GM13976 (cell line): ENCODE measurements at places on chromosomes 3 and 15.

DNA sequence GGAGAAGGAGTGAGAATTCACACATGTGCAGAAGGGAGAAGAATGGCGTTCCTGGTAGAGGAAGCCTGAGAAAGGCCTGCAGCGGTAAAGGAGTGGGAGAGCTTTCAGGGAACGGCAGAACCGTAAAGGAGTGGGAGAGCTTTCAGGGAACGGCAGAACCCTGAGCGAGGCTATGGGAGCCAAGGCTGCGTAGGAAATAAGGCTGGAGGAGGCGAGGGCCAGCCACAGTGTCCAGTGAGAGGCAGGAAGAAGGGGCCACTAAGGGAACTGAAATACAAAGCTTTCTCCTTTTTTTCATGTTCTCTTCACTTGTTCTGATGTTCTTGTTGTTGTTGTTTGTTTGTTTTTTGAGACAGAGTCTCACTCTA, 41.6 kb downstream of the GOLGA6L10 start:
- no peak for DNase-seq

DNA sequence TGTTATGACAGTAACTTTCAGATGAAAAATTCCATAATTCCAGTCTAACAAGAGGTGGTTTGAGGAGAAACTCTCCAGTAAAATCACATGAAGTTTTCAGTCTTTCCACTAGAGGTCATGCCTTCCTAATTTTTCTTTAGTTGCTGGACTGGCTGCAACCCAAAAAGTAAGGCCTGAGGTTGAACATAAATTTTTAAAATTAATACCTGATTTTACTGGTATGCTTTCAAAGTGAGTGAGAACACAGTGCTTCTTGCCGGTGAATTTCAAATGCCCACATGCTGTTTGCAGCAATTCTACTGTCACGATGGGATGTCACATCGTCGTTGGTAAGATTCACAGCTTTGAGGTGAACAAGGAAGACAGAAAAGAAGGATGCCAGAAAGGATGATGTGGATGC, 89.0 kb upstream of the FGF12 start:
- no peak for DNase-seq

DNA sequence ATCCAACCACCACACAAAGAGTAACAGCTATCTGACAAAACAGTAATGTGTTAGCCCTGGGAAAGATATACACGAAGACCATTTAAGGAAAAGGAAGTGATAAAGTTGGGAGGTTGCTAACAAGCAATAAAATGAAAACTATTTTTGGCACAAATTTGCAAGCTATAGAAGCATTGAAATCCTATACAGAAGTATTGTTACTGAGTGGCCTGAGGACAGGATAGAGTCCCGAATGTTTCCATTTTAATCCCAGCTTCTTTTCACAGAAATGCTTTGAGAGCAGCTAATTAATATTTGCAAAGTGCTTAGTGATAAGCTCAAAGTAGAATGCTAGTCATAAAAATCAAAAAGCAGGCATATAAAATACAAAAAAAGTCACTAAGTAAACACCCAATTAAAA, 51.5 kb downstream of the RAD18 start:
- DNase-seq: no peak

DNA sequence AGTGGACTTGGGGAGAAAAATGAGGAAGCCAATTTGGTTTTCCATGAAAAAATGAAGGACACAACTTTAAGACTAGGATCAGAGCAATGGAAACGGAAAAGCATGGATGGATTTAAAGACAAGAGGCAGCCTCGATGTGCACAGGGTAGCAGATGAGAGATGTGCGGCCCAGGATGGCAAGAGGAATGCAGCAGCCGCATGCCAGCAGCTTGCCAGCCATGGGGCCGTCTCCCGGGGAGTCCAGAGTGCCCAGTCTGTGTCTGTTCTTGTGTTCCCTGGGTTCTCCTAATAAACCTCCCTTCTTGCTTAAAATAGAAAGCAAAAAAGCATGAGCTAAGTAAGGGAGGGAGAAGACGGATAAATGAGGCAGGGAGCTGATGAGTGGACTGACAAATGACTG, 68.0 kb upstream of the IQSEC1 start:
- no peak for DNase-seq

DNA sequence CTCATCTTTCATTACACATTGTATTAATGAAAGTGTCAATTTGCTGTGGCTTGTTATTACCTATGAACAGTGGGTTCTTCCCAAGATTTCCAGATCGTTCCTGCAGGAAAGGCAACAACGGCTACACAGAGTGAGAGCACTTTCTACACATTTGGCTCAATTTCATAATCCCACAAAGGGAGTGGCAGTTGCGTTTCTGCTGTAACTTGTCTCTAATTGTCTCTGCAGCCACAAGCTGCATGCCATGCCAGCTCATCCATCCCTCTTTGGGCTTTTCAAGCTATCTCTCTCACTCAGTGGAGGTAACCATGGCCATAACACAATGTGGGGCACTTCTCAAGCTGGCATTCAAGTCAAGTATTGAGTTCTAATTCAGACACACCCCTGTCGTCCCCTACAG, 27.7 kb upstream of the CPNE4 start:
- no peak for DNase-seq

DNA sequence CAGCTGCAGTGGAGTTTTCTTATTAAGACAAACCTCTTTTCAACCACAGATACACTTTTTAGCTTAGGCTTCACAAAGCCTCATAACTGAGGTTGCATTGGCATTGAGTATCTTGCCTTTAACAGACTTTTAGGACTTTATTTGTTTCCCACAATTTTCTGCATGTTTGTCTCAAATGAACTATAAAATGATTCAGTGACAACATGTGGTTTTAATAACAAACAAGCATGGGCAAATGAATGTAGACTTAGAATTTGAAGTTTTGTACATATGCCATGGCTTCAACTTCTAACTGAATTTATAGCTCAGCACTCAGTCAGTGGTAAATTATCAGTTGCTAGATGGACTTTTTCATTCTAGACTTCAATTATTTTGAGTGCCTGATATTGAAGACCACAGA, 101.6 kb downstream of the SLC25A26 start:
- no peak for DNase-seq

DNA sequence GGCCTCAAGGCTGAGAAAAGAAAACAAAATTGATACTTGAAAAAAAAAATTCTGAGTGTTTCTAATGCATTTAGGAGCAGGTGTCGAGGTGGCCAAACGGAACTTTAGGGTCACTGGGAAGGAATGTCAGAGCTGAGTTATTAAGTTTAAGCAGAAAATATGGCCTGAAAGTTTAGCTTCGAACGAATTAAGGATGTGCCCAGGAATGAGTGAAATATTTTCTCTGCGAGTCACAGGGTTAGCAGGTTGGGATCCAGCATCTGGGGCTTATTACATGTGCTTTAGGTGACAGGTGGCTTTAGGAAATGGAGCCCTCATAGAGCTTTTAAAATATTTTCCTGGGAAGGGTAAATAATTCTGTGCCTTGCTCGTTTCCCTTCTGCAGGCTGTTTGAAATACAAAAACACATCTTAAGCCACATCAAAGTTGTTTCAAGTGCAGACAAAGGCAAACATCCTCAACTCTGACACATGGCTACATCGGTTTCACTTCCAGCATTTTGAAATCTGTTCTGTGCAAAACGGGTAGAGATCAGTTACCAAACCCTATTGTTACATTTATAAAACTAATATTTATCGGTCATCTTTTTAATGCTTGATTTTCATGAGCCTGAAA, 143.1 kb upstream of the ARRDC4 start:
- no peak for DNase-seq

GRCh38 chr3:125010393-125010792, 45.4 kb downstream of the HEG1 start:
- DNase-seq: no peak

- no peak for DNase-seq
Measured at GRCh38 chr3:101643861-101644613, 32.9 kb downstream of the ZBTB11 start.

- DNase-seq: no peak
Measured at GRCh38 chr15:91342097-91342496, 242.0 kb downstream of the SV2B start.

DNA sequence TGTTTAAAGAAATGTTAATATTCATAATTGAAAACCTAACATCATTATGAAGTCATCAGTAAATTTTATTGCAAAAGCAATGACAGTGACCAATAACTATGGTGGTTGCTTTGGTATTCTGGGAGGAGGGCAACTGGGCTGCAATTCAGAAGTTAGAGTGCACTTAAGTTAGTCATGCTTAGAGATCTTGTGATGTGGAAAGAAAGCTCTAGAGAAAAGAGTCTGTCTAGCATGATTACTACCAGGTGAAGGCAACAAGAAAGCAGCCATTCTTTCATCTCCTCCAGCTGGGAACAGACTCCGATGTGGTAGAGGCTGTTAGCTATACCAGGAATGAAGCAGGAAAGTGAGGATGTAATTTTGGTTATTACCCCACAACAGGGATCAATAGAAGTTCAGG, 625.6 kb downstream of the SI start:
- DNase-seq: no peak

GRCh38 chr3:141261472-141262307, 30.1 kb downstream of the PXYLP1 start:
- DNase-seq: no peak

GRCh38 chr15:75702436-75702835, 10.2 kb downstream of the CSPG4 start:
- peak; percentile 29 for DNase-seq

DNA sequence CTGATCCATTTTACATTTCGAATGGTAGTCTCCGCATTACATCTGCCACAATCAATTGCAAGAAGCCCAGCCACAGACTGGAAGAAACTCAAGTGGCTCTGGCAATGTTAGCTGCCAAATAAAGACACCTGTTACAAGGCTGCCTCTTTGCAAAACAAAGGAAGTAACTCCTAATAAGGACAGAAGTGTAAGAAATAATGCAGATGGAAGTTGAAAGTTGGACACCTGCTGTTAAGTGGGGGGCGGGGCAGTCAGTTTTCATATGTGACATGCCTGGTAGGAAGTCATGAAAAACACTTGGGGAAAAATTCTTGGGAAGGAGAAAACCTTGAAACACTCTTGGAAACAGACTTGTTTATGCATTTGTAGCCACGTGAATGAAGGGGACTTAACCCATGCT, 54.1 kb upstream of the ATP2C1 start:
- peak; percentile 41 for DNase-seq

DNA sequence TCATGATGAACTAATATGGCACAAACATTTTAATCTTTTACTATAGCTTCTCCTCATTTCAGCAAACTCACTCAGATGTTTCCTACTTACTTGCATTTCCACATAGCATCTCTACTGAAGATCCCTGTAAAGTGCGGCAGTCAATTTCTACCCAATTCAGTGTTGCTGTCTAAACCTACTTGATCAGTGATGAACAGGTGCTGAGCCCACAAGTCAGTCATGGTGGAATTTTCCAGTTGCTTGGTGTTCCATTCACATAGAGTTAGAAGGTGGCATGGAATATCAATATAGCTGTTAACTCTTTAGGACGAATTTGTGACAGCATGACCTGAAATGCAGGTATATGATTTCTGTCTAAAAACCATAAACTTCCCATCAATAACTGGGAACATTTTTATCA, 22.7 kb downstream of the MRPL3 start:
- DNase-seq: no peak

DNA sequence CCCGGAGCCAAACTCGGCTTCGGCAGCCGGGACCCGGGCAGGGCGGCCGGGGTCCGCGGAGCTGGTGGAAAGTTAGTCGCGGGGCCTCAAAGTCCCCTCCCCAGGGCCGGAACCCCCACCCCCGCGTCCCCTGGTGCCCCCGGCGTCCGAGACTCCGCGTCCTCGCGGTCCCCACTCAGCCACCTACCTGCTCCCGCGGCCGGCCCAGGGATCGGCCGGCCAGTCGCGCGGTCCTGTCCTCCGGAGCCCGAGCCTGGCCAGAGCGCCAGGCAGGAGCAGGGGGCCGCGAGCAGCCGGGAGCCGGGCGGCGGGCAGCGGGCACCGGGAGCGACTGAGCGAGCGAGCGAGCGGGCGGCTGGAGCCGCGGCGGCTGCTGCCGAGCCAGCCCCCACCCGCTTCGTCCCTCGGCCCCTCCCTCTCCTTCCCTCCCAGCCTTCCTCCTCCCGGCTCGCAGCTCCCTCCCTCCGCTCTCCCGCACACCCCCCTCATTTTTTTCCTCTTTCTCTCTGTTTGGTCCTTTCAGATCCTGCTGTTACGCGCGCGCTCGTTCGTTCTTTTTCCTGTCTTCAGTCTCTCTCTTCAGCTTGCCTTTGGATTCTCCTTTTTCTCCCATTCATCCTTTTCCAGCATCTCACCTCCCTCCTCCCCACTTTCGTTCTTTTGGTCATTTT, at the start of gene MEGF11:
MEGF11 (minus strand) TSS at position 333 of the 671 bp plus-strand sequence. CDS start 125,347 bp downstream, outside the sequence.
- peak; percentile 53 for DNase-seq

GRCh38 chr3:23809294-23809693, 3.5 kb downstream of the UBE2E1 start:
- DNase-seq: no peak

DNA sequence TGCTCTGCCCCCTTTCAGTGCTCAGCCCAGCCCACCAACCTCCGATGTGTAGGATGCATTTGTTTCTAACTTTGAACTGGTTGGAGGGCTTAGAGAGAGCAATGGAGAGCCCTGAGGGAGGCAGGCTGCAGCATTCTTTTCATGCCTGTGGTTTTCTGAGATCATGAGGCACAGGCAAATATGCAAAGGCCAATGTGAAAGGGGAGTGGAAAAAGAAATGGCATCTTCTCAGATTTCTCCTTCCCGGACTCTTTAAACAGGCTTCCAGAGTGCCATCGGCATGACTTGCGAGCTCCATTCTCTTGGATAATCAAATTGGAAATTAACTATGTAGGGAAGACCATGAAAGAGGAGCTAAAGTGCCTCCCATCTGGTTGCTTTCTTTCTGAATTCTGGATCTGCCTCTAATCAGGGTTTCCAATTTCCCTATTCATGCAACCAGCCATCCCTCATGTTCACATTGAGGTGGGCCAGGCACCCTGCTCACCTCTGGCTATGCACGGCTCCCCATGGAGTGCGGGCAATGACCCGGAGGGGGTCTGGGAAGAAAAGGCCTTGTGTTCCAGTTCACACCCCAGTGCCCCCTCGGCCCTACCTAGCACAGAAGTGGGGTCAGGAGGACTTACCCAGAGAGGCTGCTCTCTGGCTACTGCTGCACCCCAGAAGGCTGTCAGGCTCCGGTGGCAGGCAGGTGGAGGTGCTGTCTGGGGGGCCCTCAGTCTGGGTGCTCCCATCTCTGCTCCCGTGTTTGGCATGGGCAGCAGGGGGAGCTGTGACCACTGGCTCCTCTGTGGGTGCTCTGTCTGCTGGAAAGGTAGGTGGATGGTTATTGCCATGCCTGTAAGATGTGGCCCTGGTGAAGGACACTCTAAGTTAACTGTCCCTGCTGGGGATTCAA, 16.1 kb downstream of the AMOTL2 start:
- peak; percentile 72 for DNase-seq

DNA sequence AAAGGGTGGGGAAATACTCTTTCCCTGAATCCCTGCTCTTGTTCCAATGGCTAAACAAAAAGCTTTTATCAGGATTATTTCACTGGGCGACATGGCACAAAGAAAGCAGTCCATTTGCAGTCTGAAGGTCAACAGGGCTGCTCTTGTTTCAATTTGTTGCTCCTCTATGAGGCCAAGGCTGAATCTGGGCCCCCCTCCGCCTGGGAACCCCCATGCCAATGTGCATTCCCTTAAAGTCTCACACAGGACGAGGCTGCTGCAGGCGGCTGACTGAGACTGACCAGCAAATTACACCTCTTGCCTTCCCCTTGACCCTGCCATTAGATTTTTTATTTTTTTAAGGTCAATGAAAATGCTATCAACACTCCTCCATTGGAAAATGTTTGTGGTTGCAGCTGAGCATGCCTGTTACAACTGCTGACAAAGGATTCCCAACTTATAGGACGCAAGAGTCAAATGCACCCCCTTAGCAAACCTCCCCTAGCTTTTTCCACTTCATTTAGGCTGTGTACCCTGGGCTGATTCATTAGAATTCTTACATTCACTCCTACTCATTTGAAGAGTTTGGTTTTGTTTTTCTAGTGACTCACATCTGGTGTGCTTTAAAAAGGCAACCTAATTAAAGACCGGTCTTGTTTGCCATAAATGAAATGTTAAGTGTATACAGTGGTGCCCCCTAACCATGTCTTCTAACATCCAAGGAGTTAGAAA, 60.8 kb upstream of the ARHGEF3 start:
- DNase-seq: peak; percentile 45
